ENCODE measurements at places on chromosomes 11 and 22. TPM values are rescaled to one million over a fixed set of nuclear protein-coding genes. Genes with fewer than 3 reads are reported as not detected.

The LINC01488 gene
- not detected for total RNA-seq

The FOLR2 gene
- total RNA-seq: not detected

The OR52E6 gene
- not detected for total RNA-seq

The GTF2H1 gene
- total RNA-seq: 47.0 TPM

The OR10A4 gene
- not detected for total RNA-seq

The RASL10A gene
- 0.78 TPM for total RNA-seq

- peak; percentile 13 for DNase-seq
These were observed 22.9 kb upstream of the RFPL3 start for GRCh38 chr22:32334660-32335365.

- DNase-seq: no peak
These were observed 93.2 kb downstream of the NECTIN1 start for GRCh38 chr11:119635776-119636175.

- DNase-seq: no peak
These were observed 17.6 kb upstream of the APLNR start for GRCh38 chr11:57254631-57255030.

GRCh38 chr11:115916608-115917007 is 412.4 kb upstream of the CADM1 start:
- no peak for DNase-seq

- DNase-seq: no peak
These were observed 37.1 kb upstream of the AKIP1 start for GRCh38 chr11:8873741-8874405.

GRCh38 chr11:75966537-75967287 is 151.7 kb downstream of the UVRAG start:
- DNase-seq: no peak

- DNase-seq: no peak
These were observed 14.1 kb downstream of the BTBD10 start for GRCh38 chr11:13448876-13449275.

- DNase-seq: no peak
These were observed 16.6 kb upstream of the APOL3 start for GRCh38 chr22:36177160-36177559.

GRCh38 chr11:128645968-128646367 is 47.9 kb upstream of the FLI1 start:
- DNase-seq: no peak
